ENCODE measurements at places on chromosomes 6 and 20. TPM values are rescaled to one million over a fixed set of nuclear protein-coding genes. Genes with fewer than 3 reads are reported as not detected.
A peak's percentile ranks its signal among the peaks of the same experiment; 100 is the strongest.

The EDN3 gene
- not detected for total RNA-seq

The VSX1 gene
- total RNA-seq = not detected

The IP6K3 gene
- total RNA-seq = under 0.01 TPM

The HEY2 gene
- 2.2 TPM for total RNA-seq

The EZR gene
- total RNA-seq = 69.8 TPM

The FAM50B gene
- total RNA-seq = 8.0 TPM

The ELOVL2 gene
- 0.29 TPM for total RNA-seq

The FNDC11 gene
- under 0.01 TPM for total RNA-seq

DNA sequence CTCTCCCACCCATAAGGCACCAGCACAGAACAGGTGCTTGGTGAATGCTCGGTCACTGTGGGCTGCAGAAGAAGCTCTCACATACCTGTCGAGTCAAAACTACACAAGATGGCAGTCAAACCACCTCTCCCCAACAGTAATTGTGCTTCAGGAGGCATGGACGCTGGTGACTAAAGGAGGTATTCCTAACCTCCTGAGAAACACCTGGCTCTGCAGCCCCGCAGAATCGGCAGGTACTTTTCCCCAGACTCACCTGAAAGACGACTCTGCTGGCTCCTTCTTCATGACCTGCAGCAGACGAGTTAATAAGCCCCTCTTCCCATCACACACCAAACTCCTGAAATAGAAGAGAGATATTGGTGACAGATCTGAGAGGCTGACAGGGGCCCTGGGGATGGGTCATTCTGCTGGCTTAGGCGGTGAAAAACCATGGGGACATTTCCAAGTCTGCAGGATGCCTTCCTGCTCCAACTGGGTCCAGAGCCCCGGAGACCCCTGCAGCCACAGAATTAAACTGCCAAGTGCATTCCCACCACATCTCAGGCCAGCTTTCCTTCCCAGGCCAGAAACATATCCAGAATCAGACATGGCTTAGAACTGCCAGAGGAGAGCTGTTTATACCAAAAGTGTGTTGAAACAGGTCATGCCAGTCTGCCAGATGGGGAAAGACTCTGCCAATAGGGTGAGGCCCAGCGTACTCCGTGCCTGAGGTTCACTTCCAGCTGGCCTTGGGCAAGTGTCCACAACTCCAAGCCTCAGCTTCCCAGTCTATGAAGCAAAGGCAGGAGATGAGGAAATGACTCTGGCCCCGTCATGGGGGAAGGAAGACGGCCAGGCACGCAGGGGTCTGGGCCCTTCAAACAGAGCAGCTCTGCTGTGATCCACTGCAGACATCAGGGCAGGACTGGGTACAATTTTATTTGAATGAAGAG is 53.0 kb downstream of the MYH7B start:
- peaks cover 93% of the 10 kb centered on the region for H3K36me3 ChIP-seq
- no peak overlapping the region for H3K4me3 ChIP-seq
- no peak overlapping the region for H3K27ac ChIP-seq
- no peaks in the 10 kb centered on the region for H3K27me3 ChIP-seq
- DNase-seq = peak; percentile 57
- no peaks in the 10 kb centered on the region for H3K4me1 ChIP-seq

- no peak for DNase-seq
- no peak overlapping the region for H3K27ac ChIP-seq
- no peaks in the 10 kb centered on the region for H3K4me1 ChIP-seq
- no peaks in the 10 kb centered on the region for H3K36me3 ChIP-seq
- H3K27me3 ChIP-seq = no peaks in the 10 kb centered on the region
These were observed 71.3 kb downstream of the PCSK2 start for GRCh38 chr20:17298171-17298570.

- no peaks in the 10 kb centered on the region for H3K36me3 ChIP-seq
- H3K27me3 ChIP-seq = no peaks in the 10 kb centered on the region
- peak; percentile 65 for DNase-seq
- peaks cover 14% of the 10 kb centered on the region for H3K4me1 ChIP-seq
- peak overlapping the region; percentile 97 for H3K4me3 ChIP-seq
These were observed 735 bp downstream of the FAM135A start for GRCh38 chr6:70413992-70414494.

GRCh38 chr20:4665591-4665990 is 56.1 kb upstream of the PRND start:
- H3K27ac ChIP-seq = peak overlapping the region; percentile 56
- peak overlapping the region; percentile 55 for H3K4me3 ChIP-seq
- H3K27me3 ChIP-seq = no peaks in the 10 kb centered on the region

- no peaks in the 10 kb centered on the region for H3K36me3 ChIP-seq
- peaks cover 6% of the 10 kb centered on the region for H3K4me1 ChIP-seq
- no peak overlapping the region for H3K27ac ChIP-seq
- no peak for DNase-seq
- H3K27me3 ChIP-seq = no peaks in the 10 kb centered on the region
These were observed 82.2 kb downstream of the AGPAT4 start for GRCh38 chr6:161191671-161192070.

DNA sequence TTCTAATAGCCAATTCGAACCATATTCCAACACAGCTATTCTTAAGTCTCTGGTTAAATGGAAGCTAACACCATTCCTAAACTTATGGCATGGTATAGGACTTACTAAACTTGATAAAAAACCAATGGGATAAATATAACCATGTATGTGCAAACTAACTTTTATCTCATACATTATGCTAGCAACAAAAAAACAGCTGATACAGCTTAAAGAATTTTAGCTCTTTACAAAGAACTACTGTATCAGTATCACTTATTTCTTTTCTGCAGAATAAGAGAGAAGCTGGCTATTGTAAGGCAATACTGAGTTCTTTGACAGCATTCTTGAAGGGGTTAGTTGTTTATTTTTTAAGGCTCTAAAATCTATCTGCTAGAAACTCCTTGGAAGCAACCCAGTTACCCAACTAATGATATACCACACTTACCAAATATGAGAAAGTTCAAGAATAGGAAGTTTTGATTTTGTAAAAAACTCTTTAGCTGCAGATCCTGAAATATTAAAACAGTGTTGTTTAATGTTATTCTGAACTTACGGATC is 44.9 kb downstream of the REPS1 start:
- H3K4me3 ChIP-seq = no peak overlapping the region
- no peak for DNase-seq
- peaks cover 8% of the 10 kb centered on the region for H3K4me1 ChIP-seq
- no peaks in the 10 kb centered on the region for H3K27me3 ChIP-seq
- peaks cover 32% of the 10 kb centered on the region for H3K36me3 ChIP-seq

DNA sequence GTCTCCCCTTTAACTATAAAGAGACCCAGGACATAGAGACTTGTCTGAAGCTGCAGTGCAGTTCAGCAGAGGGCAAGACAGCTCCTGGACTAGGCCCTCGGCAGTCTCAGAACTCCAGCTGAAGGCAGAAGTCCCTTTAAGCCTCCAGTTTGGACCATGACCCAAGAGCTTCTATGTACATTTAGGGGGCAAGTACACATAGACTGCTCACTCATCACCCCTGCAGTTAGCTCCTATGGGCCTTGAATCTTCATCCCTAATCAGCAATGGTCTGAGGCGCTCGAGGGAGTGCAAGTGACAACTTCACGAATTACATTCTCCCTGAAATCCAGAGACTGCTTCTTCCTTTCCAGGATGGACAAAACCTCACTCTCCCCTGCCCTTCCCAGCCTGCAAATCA is 47.4 kb downstream of the KCNK5 start:
- H3K27ac ChIP-seq = no peak overlapping the region
- no peak for DNase-seq
- H3K4me1 ChIP-seq = no peaks in the 10 kb centered on the region
- no peaks in the 10 kb centered on the region for H3K27me3 ChIP-seq
- H3K36me3 ChIP-seq = no peaks in the 10 kb centered on the region

GRCh38 chr6:117072781-117073180 is 192.6 kb upstream of the VGLL2 start:
- H3K4me3 ChIP-seq = no peak overlapping the region
- no peak overlapping the region for H3K27ac ChIP-seq
- no peaks in the 10 kb centered on the region for H3K36me3 ChIP-seq
- H3K27me3 ChIP-seq = no peaks in the 10 kb centered on the region
- peak; percentile 79 for DNase-seq
- H3K4me1 ChIP-seq = no peaks in the 10 kb centered on the region

- H3K4me3 ChIP-seq = peak overlapping the region; percentile 81
- peak overlapping the region; percentile 81 for H3K27ac ChIP-seq
- peak; percentile 91 for DNase-seq
- H3K27me3 ChIP-seq = no peaks in the 10 kb centered on the region
These were observed 91.3 kb upstream of the PRDM1 start for GRCh38 chr6:105994591-105995390.

DNA sequence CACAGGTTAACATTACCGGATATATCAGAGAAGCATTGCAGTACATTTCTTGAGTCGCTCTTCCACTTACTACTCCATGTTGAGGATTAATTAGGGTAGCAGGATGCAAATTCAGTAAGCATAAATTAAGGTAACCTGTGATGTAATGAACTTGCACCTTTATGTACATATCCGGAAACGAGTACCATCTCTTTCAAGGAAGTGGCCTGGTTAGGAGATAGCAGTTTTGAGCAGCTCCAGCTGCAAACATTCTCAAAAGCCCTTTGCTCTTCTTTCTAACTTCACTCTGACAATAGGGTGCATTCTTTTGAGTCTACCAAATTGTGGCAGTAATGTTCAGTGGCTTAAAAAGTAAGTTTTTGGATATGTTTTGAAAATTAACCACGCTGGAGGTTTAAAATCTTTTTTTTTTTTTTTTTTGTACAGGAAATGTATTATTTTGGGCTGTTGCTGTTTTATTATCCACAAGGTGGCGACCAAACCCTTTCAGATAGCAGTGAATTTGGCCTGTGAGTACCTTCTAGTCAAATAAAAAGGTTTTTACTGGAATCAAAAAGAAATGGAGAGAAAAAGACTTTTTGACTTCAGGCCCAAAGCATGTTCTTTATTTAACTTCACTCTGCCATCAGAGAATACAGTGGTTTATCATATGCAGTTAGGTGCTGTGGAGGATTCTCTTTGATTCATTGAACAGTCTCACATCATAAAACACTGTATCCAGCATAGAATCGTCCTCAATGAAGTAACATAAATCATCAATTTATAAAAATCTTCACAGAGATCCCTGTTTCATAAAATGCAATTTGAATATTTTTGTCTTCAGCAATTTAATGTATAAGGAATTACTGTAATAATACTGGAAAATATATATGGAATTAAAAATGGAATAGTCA is 8.9 kb downstream of the FAM217B start:
- peaks cover 3% of the 10 kb centered on the region for H3K4me1 ChIP-seq
- H3K4me3 ChIP-seq = no peak overlapping the region
- H3K27ac ChIP-seq = no peak overlapping the region

DNA sequence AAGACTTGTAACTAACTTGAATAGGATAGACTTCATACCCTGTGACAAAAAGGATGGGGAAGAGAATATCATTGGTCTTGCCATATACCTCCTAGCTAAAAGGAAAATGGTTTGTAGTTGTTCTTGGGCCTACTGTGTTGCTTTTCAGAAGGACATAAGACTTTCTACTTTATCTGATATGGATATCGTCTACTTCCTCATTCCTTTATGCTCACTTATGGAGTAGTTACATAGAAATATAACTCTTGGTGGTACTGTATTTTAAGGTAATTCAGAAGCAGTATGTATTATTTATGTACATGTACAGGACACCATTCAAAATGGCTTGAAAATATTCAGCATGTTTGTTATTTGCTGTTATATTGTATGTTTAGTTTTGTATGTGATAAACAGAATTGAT is 8.0 kb downstream of the FAM217B start:
- peaks cover 3% of the 10 kb centered on the region for H3K4me1 ChIP-seq
- H3K27ac ChIP-seq = no peak overlapping the region
- H3K36me3 ChIP-seq = peaks cover 12% of the 10 kb centered on the region
- no peaks in the 10 kb centered on the region for H3K27me3 ChIP-seq

- peak overlapping the region; percentile 46 for H3K27ac ChIP-seq
- peaks cover 18% of the 10 kb centered on the region for H3K4me1 ChIP-seq
- H3K27me3 ChIP-seq = no peaks in the 10 kb centered on the region
These were observed 501 bp downstream of the PLCG1 start for GRCh38 chr20:41137614-41138474.

- no peaks in the 10 kb centered on the region for H3K36me3 ChIP-seq
- no peaks in the 10 kb centered on the region for H3K4me1 ChIP-seq
- DNase-seq = no peak
- no peaks in the 10 kb centered on the region for H3K27me3 ChIP-seq
- no peak overlapping the region for H3K4me3 ChIP-seq
- H3K27ac ChIP-seq = no peak overlapping the region
These were observed 413.8 kb upstream of the CDH4 start for GRCh38 chr20:60838297-60838696.

- H3K4me1 ChIP-seq = no peaks in the 10 kb centered on the region
- no peak overlapping the region for H3K4me3 ChIP-seq
- no peaks in the 10 kb centered on the region for H3K36me3 ChIP-seq
- peaks cover 31% of the 10 kb centered on the region for H3K27me3 ChIP-seq
- DNase-seq = no peak
These were observed 10.1 kb downstream of the CRYBG1 start for GRCh38 chr6:106370639-106371038.

DNA sequence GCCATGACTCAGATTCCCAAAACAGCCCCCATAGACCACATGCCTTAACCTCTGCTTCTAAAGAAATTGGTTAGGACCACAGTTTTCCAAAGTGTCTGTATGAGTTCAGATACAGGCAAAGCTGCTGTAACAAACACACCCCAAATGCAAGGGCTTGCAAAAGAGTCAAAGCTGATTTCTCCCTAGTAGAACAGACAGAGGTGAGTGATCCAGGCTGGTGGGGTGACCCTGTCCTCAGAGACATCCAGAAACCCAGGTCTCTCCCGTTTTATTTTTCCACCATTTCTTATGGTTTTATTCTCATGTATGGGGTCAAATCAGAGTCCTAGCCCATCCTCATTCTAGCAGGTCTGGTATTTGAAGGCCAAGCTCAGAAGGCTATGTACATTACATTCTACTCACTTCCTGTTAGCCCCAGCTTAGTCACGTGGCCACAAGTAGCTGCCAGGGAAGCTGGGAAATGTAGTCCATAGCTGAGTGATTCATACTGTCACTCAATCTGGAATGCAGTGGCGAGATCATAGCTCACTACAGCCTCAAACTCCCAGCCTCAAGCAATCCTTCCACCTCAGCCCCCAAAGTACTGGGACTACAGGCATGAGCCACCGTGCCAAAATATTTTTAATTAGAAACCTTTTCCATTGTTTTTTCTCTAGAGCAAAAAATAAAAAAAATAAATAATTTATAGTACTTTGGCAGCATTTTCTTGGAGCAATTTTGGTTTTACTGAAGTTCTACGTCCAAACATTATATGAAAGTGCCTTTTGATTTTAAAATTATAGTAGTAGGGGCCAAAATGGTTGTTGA is 175.2 kb downstream of the ZMYND8 start:
- no peak overlapping the region for H3K4me3 ChIP-seq
- H3K27ac ChIP-seq = no peak overlapping the region
- peak; percentile 95 for DNase-seq
- no peaks in the 10 kb centered on the region for H3K27me3 ChIP-seq
- H3K4me1 ChIP-seq = no peaks in the 10 kb centered on the region
- no peaks in the 10 kb centered on the region for H3K36me3 ChIP-seq

DNA sequence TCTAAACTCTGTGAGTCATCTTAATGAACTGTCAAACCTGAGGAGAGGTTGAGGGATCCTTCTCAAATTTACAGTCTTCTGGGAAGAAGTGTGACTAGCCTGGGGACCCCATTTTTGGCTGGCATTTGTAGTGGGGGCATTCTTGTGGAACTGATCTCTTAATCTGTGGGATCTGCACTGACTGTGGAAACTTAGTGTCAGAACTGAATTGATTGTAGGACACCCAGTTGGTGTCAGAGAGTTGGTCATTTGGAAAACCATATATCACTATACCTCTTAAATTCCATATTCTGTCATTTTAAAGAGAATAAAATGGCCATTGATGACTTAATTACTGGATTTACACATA is 48.3 kb downstream of the LAMA4 start:
- no peak for DNase-seq
- H3K27me3 ChIP-seq = no peaks in the 10 kb centered on the region
- no peak overlapping the region for H3K4me3 ChIP-seq
- peaks cover 60% of the 10 kb centered on the region for H3K4me1 ChIP-seq
- peak overlapping the region; percentile 97 for H3K27ac ChIP-seq

- H3K36me3 ChIP-seq = no peaks in the 10 kb centered on the region
- no peaks in the 10 kb centered on the region for H3K27me3 ChIP-seq
- DNase-seq = no peak
These were observed 340.2 kb downstream of the DHX35 start for GRCh38 chr20:39302312-39302711.

Measured in osteoblast (primary cell).